ENCODE measurements at places on chromosomes 5 and 9. TPM values are rescaled to one million over a fixed set of nuclear protein-coding genes. Genes with fewer than 3 reads are reported as not detected.

The NLN gene
- total RNA-seq: 70.7 TPM

The NXNL2 gene
- total RNA-seq: 0.79 TPM

The SH3RF2 gene
- 3.1 TPM for total RNA-seq

The LCP2 gene
- total RNA-seq: not detected

The SLC34A1 gene
- not detected for total RNA-seq

The RANBP17 gene
- 3.0 TPM for total RNA-seq

The SLC27A4 gene
- 51.7 TPM for total RNA-seq

The SETX gene
- 20.9 TPM for total RNA-seq

The ZCCHC7 gene
- 11.6 TPM for total RNA-seq

The NPM1 gene
- total RNA-seq: 3,458 TPM

The GMCL2 gene
- total RNA-seq: not detected

The CD74 gene
- total RNA-seq: not detected

The CXXC5 gene
- total RNA-seq: 20.3 TPM

The TCF7 gene
- total RNA-seq: 14.9 TPM

The PRLR gene
- total RNA-seq: 0.39 TPM

The SHISAL2B gene
- total RNA-seq: not detected

The IFNA21 gene
- not detected for total RNA-seq

The EFNA5 gene
- total RNA-seq: 26.7 TPM

The IL33 gene
- 0.33 TPM for total RNA-seq

The OLFML2A gene
- total RNA-seq: 24.0 TPM

The CDK7 gene
- total RNA-seq: 79.7 TPM

The BHMT gene
- total RNA-seq: not detected

The TEX48 gene
- not detected for total RNA-seq

The CCDC180 gene
- total RNA-seq: 0.38 TPM

The PCDHGB2 gene
- total RNA-seq: 0.15 TPM

The IFNA13 gene
- total RNA-seq: not detected

The ZNF300 gene
- 2.5 TPM for total RNA-seq

The PCDHB11 gene
- 0.20 TPM for total RNA-seq

The FGD3 gene
- total RNA-seq: 0.36 TPM

The CYLC2 gene
- total RNA-seq: not detected

The IFT74 gene
- 12.7 TPM for total RNA-seq

The SH3PXD2B gene
- total RNA-seq: 12.4 TPM

The GFI1B gene
- not detected for total RNA-seq

The C9orf50 gene
- not detected for total RNA-seq

The UBE2R2 gene
- 51.2 TPM for total RNA-seq

The GABRA1 gene
- not detected for total RNA-seq

The TLX3 gene
- not detected for total RNA-seq

The TIMD4 gene
- 1.2 TPM for total RNA-seq

The ALDH7A1 gene
- total RNA-seq: 69.9 TPM

The LOX gene
- total RNA-seq: 0.76 TPM

The STPG3 gene
- total RNA-seq: not detected
